ENCODE measurements at places on chromosomes 5 and 9.

- no peak for DNase-seq
Observed at GRCh38 chr9:113879911-113880310, 3.8 kb downstream of the ZNF618 start.

DNA sequence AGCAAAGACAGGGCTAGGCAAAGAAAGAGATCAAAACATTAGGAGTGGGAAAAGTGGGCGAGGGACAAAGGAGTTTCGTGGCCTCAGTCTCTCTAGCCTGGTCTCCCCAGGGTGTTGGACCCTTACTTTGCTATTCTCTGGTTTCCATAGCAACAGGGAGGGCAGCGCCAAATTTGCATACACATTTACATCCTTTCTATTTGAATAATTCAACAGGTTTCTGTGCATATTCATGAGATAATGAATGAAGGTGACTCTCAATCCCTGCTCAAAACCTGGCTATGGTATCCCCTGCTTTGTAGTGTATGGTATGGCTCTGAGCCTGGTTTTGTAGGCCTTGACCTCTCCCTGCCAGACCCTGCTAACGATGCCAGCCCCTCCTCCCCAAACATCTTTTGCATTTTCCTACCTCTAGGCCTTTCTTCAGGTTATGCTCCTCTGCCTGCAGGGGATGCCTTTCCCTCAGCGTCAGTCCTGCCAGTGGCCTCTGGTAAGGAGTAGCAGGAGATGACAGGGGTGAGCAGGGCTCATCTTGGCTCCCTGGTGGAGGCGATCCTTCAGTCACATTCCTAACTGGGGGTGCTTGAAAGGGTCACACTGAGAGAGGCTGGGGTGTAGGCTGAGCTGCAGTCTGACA lies 9.8 kb downstream of the RPP25L start:
- no peak for DNase-seq

- DNase-seq: no peak
Observed at GRCh38 chr5:129724222-129724621, 23.7 kb upstream of the MINAR2 start.

- DNase-seq: no peak
Observed at GRCh38 chr9:89342213-89342612, 23.9 kb downstream of the SECISBP2 start.

DNA sequence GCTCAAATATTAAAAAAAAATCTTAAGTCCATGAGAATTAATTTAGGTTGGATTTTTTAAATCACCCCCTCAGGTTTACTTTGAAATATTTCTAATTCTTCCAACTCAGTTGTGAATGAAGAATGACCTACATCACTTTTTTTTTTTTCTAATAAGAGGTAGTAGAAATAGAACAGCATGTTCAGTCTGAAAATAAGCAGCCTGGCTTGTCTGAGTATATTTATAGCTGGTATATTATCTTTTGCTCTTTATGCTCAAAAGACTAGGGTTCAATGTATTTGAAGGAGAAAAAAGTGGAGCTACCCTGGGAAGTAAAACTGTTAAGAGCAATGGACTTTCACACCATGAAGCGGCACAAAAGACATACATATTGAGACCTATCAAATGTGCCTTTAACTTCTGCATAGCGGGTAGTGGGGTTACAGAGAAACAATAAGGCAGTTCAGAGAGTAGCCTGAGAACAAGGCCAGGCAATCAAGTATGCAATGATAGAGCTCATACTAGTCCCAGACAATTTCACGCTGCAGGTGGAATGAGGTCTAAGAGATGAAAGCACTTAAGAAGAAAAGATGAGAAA lies 175.4 kb upstream of the CDH12 start:
- DNase-seq: no peak

GRCh38 chr9:107982745-107983144 lies 493.2 kb upstream of the KLF4 start:
- no peak for DNase-seq

DNA sequence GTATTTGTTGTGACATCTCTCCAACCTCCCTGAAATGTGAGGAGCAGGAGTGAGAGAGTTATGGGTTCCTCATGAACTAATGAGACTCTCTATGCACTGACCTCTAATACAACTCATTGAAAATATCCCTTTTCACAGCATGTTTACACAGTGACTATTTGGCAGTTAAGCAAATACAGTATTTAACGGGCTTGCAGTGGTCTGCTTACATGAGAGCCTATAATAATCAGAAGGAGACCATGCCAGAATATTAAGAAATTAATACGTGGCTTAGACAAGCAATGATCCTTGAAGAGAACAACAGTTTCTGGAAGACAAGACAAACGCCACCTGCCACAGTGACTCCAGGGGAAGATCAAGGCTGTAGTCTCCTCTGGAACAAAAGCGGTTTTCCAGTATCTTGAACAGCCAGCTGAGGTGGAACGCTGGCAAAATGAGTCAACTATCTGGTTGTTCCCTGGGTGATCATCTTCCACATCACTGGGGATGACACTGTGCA lies 424.5 kb downstream of the DMAC1 start:
- no peak for DNase-seq

- DNase-seq: no peak
Observed at GRCh38 chr9:24451346-24451745, 94.4 kb downstream of the IZUMO3 start.

GRCh38 chr5:139732019-139732418 lies 63.6 kb upstream of the PSD2 start:
- no peak for DNase-seq

- no peak for DNase-seq
Observed at GRCh38 chr5:119328753-119329602, 26.8 kb upstream of the TNFAIP8 start.

DNA sequence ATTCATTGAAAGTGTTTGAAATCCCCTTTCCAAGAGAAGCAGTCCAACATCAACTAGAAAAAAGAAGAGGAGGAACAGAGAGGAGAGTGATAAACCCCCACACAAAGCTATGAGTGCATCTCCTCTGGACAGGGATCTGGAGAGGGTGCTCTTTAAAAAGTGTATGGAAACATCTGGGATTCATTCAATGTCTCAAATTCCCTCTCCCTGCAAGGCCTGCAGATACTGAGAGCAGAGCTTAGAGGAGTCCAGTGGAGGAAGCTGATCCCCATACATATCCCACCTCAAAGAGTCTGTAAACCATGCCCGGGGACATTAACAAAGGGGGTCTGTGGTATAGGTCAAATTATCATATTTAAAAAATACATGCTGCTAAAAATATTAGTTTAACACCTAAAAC lies 2.2 kb downstream of the SPOCK1 start:
- no peak for DNase-seq

DNA sequence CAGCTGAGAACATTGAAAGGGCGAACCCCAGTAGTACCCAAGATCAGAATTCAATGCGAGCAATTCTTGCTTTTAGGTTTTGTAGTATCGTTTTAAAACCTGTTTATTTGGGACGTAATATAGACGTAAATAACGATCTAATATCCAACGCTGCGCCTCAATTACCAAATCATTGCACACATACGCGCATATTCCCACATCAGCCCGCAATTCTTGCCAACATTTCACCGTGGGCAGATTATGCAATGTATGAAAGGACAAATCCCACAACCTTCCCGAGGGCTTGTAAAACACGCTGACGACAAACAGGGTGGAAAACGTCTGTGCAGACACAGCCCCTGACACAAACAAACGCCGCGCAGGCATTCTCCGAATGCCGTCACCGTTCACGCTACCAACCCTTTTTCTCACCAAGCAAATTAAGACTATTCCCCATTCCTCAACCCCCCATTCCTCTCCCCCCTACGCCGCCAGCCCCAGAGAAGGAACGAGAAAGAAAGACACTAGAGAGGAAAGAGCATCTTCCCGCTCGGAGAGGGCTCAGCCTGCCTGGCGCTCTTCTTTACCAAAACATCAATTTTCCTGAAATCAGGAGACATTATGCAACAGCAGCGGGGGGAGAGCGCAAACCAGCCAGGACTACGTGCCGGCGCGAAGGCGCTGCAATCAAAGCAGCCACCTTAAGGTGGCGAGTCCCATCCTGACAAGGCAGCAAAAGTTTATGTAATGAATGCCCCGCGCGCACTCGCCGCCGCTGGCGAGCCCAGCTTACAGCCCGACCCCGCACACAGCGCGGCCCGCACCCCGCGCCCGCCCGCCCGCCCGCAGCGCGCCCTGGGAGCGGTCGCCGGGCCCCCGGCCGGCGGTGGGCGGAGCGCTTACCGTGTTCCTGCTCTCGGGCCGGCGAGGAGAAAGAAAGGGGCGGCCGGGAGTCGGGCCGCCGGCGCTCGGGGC lies 597 bp downstream of the NFIL3 start:
- peak; percentile 29 for DNase-seq

DNA sequence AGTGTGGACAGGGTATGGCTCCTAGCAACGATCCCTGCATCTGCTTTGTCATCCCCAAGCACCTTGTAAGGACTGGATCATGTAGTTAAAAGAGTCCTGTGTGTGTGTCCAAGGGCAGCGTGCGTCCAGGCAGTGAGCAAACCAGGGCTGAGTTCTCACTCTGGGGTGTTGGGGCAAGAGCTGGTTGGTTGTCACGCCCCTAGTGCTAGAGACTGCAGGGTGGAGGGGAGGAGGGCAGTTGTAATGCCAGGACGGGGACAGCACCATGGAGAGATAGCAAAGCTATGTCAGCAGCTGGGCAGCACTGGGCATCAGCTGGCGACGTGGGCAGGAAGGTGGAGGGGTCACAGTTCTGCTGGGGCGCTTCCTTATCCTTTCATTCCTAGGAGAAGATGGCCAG lies 100.8 kb downstream of the ZNF618 start:
- no peak for DNase-seq

GRCh38 chr9:112252194-112252593 lies 77.1 kb upstream of the SUSD1 start:
- DNase-seq: no peak

DNA sequence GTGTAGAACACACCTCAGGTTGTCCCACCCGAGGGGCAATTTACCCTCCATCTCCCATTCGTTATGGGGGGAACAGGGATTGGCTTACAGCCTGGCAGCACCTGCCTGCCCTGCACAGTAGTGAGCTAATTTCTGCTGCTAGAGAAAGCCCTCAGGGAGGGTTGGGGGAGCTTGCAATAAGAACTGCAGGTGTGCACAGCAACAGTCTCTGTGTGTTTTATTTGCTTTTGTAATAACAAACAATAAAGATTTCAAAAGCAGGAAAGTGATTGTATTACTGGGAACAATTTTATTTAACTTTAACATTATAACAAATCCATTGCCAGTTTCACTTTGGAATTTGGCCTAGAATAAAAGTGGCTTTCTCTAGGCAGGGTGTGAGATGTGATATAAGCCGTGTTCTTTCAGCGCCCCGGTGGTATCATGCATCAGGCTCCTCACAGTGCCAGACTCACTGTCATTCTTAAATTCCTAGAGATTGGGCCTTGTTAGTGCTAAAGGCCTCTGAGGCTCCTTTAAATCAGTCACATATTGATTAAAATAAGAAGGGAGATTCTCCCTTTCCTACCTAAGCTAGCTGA lies 81.1 kb downstream of the RMI1 start:
- DNase-seq: no peak

- DNase-seq: no peak
Observed at GRCh38 chr5:171450423-171451331, 31.2 kb downstream of the FGF18 start.

GRCh38 chr5:133427121-133427777 lies 185.1 kb downstream of the FSTL4 start:
- no peak for DNase-seq

DNA sequence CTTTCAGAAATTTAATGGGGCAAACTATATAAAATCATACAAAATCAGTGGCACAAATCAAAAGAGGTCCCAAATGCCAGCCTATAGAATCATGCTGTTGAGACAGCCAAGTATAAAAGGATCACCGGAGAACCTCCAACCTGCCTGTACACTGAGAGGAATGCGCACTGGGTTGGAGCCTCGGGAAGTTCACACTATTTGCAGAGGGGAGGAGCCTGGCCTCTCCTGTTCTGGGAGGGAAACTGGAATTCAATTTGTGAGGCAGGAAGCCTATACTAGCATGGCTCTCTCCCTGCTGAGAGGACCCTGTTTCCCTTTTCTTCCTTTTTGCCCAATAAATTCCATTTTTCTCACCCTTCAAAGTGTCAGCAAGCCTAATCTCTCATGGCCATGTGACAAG lies 406.0 kb downstream of the HINT1 start:
- DNase-seq: no peak

DNA sequence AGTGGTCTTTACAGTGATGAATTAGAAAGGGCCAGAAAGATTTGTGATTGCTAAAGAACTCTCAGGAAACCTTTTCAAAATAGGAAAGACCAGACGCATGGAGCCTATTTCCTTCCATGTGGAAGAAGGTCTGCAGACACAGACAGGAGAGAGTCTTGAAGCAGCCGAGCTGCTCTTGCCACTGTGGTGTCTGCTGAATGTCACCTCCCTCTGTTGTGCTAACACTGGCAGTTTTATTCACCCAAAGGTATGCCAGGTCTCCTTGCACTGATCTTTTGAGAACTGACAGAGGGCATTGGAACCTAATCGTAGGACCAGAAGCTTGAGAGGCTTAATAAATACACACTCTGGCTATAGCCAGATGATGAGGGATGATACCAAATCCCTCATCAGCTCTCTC lies 108.7 kb downstream of the SREK1 start:
- no peak for DNase-seq

DNA sequence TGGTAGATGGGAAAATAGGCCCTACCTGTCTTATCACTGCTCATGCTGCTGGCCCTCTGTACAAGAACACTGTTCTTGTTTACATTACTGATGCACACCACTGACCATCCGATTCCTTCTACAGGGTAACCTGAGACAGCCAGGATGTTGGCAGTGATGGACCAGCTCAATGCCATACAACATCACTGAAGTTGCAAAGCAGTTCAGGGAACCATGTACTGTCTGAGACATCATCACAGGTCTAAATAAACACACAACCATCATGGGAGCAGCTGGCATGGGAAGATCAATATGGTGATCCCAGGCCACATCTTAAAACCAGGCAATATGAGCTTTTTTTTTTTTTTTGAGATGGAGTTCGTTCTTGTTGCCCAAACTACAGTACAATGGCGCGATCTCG lies 59.0 kb downstream of the IARS1 start:
- no peak for DNase-seq

GRCh38 chr5:107296572-107296971 lies 374.2 kb downstream of the EFNA5 start:
- DNase-seq: no peak

GRCh38 chr9:38137342-38137741 lies 68.3 kb upstream of the SHB start:
- DNase-seq: no peak

GRCh38 chr9:14119694-14120514 lies 194.0 kb downstream of the NFIB start:
- no peak for DNase-seq

DNA sequence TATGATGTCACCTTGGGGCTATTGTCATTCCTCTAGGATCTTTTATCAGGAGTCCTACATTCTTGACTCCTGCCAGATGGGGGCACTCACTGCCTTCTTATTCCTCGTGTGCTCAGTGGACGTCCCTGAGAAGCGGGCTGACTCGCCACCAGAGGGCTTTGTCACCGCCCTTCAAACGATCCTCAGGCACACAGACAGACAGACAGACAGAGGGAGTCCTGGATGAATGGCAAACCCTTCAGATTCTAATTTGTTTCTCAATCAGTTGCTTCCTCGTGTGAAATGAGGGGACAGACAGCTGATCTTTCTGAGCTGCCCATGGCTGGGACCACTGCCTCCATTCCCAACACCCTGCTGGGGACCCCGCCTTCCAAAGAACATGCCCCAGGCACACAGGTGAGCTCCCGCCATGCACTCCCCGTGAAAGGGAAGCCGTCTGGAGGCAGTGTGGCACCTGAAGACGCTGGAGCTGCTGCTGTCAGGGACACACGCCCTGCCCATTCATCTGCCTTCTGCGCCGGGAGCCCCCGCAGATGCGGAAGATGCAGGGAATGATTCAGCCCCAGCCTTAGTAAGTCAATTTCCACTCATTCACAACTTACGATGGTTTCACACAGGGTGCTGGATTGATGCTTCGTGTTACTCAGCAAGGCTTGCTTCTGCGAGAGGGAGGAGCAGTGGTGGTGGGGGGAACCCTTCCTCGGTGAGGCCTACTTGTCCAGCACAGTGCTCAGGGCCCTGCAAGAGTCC lies 24.9 kb upstream of the SH3PXD2B start:
- no peak for DNase-seq

Measured in activated T-helper 1 cell treated with anti-CD3 and anti-CD28 coated beads, Interleukin-2, amount 50 U/mL, for 16 hours (primary cell).